Osteoblast (primary cell): ENCODE measurements at places on chromosomes 2 and 18. TPM values are rescaled to one million over a fixed set of nuclear protein-coding genes. Genes with fewer than 3 reads are reported as not detected.
A peak's percentile ranks its signal among the peaks of the same experiment; 100 is the strongest.

Gene ASXL3
- total RNA-seq = not detected in 2 replicates

Gene GCG
- total RNA-seq = not detected in 2 replicates

Gene NFATC1
- total RNA-seq = 5.3 and 6.2 TPM in 2 replicates

Gene SAG
- total RNA-seq = not detected in 2 replicates

Gene UGT1A8
- not detected in 2 replicates for total RNA-seq

Gene EPB41L3
- total RNA-seq = 0.72 and 0.88 TPM in 2 replicates

DNA sequence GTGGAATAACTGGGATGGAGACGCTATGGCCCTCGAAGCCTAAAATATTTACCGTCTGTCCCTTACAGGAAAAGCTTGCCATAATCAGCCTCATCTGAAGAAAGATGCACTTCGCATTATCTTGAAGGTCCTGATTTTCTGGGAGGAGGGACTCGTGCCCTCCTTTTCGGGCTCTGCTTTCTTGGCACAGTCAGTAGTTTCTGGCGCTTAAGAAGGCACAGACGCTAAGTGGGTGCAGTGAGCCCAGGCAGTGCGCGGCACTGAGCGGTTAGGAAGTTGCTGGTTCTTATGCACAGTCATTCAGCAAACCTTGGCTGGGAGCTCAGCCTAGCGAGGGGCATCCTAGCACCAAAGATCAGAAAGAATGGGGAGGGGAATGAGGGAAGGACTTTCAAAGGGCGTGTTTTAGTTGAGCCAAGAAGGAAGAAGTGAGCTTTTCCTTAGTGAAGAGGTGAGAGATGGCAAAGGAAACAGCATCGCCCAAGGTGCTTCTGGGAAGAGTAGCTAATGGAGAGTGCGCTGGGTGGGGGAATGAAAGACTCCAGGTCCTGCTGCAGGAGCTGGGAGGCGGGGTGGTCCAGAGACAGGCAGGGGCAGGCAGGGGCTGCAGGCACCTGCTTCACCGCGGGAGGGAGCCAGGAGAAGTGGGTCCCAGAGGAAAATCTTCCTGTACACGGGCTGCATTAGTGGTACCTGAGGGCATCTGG lies 64.1 kb downstream of the ZCCHC2 start:
- peaks cover 4% of the 10 kb centered on the region for H3K4me1 ChIP-seq
- DNase-seq = no peak
- H3K36me3 ChIP-seq = no peaks in the 10 kb centered on the region
- peaks cover 2% of the 10 kb centered on the region for H3K27me3 ChIP-seq

GRCh38 chr2:111139637-111140317 lies 19.1 kb downstream of the BCL2L11 start:
- H3K4me3 ChIP-seq = no peak overlapping the region
- H3K4me1 ChIP-seq = peaks cover 9% of the 10 kb centered on the region
- H3K27ac ChIP-seq = no peak overlapping the region
- no peaks in the 10 kb centered on the region for H3K27me3 ChIP-seq

DNA sequence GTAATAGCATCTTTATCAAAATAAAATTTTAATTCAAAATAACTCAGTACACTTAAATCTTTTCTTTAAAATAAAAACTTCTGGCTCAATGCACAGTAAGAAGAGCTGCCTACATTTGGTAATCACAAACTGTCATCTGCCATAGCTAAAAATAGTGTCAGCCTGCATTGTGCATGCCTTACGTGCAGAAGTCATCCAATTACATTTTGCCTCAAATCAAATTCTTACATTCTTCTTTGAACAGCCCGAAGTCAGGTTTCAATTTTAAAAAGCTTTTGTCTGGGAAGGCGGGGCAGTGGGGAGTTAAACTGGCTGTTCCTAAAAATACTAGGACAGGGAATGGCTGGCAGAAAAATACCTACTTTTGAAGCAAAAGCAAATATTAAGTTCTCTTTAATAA lies 51.1 kb downstream of the RTN4 start:
- H3K4me3 ChIP-seq = no peak overlapping the region

GRCh38 chr18:50401888-50402287 lies 27.0 kb downstream of the SKA1 start:
- DNase-seq = peak; percentile 76
- no peak overlapping the region for H3K4me3 ChIP-seq
- no peaks in the 10 kb centered on the region for H3K4me1 ChIP-seq

DNA sequence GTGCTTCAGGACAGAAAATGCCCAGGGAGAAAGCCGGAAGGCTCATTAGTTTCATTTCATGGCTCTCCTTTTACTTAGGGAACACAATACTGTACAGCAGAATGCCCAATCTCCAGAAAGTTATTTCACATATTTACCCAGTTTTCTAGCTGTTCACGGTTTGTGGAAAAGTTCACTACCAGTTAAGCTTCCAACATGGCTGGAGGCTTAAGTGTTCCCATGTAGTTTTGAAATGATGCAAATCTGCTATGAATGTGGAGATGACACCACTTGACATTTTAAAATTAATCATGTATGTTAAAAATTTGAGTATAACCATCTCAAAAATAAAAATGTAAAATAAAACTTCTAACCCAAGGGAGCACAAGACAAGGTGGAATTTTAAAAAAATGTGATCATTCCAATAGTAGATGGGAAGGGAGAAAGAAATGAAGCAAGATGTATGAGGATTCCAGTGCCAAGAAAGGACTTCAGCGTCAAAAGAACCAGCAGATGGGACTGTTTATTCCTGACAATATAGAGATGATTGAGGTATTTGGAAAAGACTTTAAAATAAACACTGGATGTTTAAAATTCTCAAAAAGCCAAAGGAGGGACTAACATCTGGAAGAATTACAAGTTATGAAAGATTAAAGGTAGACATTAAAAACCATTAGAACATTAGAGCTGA lies 60.9 kb upstream of the OSR1 start:
- no peak overlapping the region for H3K27ac ChIP-seq
- H3K4me1 ChIP-seq = no peaks in the 10 kb centered on the region
- DNase-seq = no peak
- H3K36me3 ChIP-seq = no peaks in the 10 kb centered on the region

- H3K36me3 ChIP-seq = peaks cover 87% of the 10 kb centered on the region
- H3K4me1 ChIP-seq = peaks cover 13% of the 10 kb centered on the region
- H3K4me3 ChIP-seq = no peak overlapping the region
- H3K27me3 ChIP-seq = no peaks in the 10 kb centered on the region
- no peak for DNase-seq
Observed at GRCh38 chr18:12321333-12321732, 13.3 kb downstream of the TUBB6 start.

GRCh38 chr2:127707890-127708648 lies 6.8 kb downstream of the SFT2D3 start:
- no peak overlapping the region for H3K27ac ChIP-seq
- no peak overlapping the region for H3K4me3 ChIP-seq
- no peaks in the 10 kb centered on the region for H3K27me3 ChIP-seq
- DNase-seq = peak; percentile 62
- no peaks in the 10 kb centered on the region for H3K4me1 ChIP-seq
- H3K36me3 ChIP-seq = peaks cover 25% of the 10 kb centered on the region

- peak overlapping the region; percentile 17 for H3K4me3 ChIP-seq
- H3K36me3 ChIP-seq = no peaks in the 10 kb centered on the region
- peak overlapping the region; percentile 10 for H3K27ac ChIP-seq
- DNase-seq = peak; percentile 57
- H3K27me3 ChIP-seq = no peaks in the 10 kb centered on the region
- peaks cover 31% of the 10 kb centered on the region for H3K4me1 ChIP-seq
Observed at GRCh38 chr2:199977984-199978415, 22.6 kb downstream of the MAIP1 start.

GRCh38 chr2:113178891-113179290 lies 5.1 kb downstream of the PSD4 start:
- no peaks in the 10 kb centered on the region for H3K4me1 ChIP-seq
- no peak for DNase-seq
- H3K4me3 ChIP-seq = no peak overlapping the region
- no peak overlapping the region for H3K27ac ChIP-seq
- no peaks in the 10 kb centered on the region for H3K27me3 ChIP-seq
- H3K36me3 ChIP-seq = no peaks in the 10 kb centered on the region

DNA sequence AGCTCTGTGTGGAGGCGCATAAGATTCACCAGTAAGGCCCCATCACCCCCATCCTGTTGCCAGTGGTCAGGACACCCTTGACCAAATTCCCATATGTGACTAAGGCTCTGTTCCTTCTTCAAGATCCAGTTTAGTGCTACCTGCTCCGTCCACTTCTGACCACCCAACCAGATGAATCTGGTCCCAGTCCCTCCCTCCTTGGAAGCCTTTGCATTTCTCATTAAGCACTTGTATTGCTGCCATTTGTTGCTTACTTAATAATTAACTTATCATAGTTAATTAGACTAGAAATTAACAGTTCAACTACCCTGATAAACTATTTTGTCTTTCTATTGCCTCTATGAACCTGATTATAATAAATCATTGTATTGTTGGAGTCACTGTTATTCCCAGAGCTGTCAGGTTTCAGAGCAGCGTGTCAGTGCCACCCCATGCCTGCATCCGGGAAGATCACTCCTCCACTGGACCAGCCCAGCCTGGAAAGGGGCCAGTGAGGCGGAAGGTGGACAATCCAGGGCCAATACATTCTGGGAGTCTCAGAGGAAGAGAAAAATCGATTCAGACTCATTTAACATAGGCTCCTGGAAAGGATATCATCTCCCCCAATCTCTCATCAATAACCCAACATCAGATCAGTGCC lies 9.5 kb upstream of the NAT8 start:
- no peak overlapping the region for H3K4me3 ChIP-seq
- no peaks in the 10 kb centered on the region for H3K36me3 ChIP-seq
- H3K27me3 ChIP-seq = no peaks in the 10 kb centered on the region
- H3K4me1 ChIP-seq = no peaks in the 10 kb centered on the region

DNA sequence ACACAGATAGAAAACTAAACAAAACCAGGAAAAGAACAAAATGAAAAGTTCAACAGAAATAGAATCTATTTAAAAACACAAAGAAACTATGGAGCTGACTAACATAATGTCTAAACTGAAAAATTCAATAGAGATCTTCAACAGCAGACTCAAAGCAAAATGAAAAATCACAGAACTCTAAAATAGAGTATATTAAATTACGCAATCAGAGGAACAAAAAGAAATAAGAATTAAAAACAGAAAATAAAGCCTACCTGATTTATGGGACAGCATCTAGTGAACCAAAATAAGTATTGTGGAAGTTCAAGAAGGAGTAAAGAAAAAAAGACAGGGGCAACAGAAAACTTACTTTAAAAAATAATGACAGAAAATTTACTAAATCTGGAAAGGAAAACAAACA lies 152.1 kb upstream of the GALNT5 start:
- no peak overlapping the region for H3K4me3 ChIP-seq
- no peak overlapping the region for H3K27ac ChIP-seq
- no peaks in the 10 kb centered on the region for H3K27me3 ChIP-seq
- no peaks in the 10 kb centered on the region for H3K4me1 ChIP-seq
- DNase-seq = no peak

DNA sequence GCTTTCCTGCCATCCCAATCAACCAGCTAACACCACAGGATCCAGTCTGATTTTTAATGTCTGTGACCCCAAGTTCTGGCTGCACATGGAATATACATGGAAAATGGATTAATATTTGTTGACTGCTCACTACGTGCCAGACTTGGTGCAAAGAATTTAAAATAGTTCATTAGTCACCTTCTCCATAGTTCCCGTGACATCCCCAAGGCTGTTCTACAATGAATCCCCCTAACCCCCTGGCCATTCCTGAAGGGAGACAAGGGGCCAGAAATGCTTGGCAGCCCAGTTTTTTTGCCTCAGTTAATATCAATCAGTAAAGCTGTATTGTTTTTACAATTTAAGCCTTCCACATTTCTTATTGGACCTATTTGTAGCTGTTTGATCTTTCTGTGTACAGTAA lies 71.0 kb upstream of the ST3GAL5 start:
- H3K27ac ChIP-seq = no peak overlapping the region
- no peak for DNase-seq
- no peak overlapping the region for H3K4me3 ChIP-seq
- H3K4me1 ChIP-seq = no peaks in the 10 kb centered on the region
- H3K36me3 ChIP-seq = no peaks in the 10 kb centered on the region

- no peaks in the 10 kb centered on the region for H3K36me3 ChIP-seq
- peaks cover 17% of the 10 kb centered on the region for H3K4me1 ChIP-seq
- DNase-seq = peak; percentile 89
- no peaks in the 10 kb centered on the region for H3K27me3 ChIP-seq
Observed at GRCh38 chr2:14756981-14757657, 124.6 kb downstream of the LRATD1 start.

GRCh38 chr2:104849101-104849500 lies 4.8 kb upstream of the POU3F3 start:
- no peaks in the 10 kb centered on the region for H3K36me3 ChIP-seq
- no peak for DNase-seq
- H3K4me1 ChIP-seq = no peaks in the 10 kb centered on the region

DNA sequence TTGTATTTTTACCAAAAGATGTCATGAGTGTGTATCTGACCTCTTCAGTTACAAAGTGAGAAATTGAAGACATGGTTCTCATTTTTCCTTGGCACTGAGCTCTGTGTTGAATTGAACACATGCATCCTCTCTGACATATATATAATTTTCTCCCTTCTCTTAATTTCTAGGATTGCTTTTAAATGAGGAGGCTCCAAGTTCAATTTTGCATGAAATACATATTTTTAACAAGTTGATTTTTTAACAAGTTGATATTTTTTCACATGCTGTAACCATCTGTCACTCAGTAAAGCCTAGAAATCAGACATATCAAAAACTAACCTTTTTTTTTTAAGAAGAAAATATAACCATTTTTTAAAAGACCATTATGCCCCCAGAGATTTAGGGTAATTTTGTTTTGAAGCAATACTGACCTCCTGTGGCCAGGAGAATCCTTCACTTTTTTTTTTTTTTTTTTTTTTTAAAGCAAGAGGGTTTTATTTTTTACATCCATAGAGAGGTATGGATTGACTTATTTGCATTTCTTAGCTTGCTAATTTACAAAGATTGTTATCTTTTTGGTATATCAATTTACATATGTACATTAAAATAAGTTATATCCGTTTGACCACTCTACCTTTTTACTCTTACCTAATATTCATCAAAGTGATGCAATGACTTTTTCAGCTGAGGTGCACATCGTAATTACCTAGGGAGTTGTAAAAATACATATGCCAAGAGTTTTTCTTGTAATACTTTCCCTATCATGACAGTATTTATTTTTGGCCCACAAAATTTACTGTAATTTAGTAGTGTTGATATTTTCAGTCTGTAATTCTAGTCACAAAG lies 161.8 kb downstream of the SOCS6 start:
- no peak overlapping the region for H3K27ac ChIP-seq
- no peak for DNase-seq
- no peaks in the 10 kb centered on the region for H3K27me3 ChIP-seq
- no peaks in the 10 kb centered on the region for H3K36me3 ChIP-seq
- no peaks in the 10 kb centered on the region for H3K4me1 ChIP-seq
- H3K4me3 ChIP-seq = no peak overlapping the region
